ENCODE measurements at places on chromosomes 11 and 22.

DNA sequence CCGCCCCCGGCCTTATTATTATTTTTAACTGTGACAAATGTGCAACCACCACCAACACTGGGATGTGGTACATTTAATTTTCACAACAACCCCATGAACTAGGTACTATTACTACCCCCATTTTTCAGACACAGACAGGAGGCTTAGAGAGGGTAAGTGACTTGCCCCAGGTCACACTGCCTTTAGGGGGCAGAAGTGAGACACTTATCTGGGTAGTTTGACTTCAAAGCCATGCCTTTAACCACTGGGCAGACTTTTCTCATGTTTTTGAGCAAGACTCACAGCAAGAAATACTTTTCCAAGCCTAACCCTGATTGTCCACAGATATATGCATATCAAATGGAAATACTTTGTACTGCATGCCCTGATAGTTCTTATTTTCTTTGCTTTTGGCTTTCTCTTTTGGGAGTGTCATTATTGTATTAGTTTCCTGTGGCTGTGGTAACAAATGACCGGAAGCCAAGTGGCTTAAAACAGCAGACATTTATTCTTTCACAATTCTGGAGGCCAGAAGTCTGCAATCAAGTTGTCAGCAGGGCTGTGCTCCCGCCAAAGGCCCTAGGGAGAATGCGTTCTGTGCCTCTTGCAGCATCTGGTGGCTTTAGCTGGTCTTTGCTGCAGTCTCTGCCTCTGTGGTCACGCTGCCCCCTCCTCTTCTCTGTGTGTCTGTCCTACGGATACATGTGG is 110.8 kb downstream of the GRIK4 start:
- DNase-seq: no peak

DNA sequence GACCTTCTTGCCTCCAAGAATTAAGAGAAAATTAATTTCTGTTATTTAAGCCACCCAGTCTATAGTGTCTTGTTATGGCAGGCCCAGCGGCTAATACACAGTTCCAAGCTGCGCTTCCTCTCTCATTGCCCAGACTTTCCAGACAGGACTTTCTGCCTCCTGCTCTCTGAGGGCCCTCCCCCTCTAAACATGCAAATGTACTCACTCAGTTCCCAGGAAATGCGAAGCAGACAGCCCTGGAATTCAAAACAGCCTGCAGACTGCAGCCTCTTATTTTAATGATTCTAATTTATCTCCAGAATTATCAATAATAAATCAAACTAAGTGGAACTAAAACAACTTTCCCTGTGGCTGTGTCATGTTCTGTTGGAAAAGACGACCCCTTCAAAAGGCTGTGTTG is 115.5 kb upstream of the ISX start:
- DNase-seq: no peak

GRCh38 chr22:44664149-44664548 is 37.9 kb upstream of the PRR5 start:
- peak; percentile 82 for DNase-seq

- no peak for DNase-seq
Observed at GRCh38 chr11:56700914-56701485, 2.1 kb downstream of the OR9G1 start.

GRCh38 chr22:23557467-23557866 is 22.6 kb downstream of the IGLL1 start:
- DNase-seq: no peak

- DNase-seq: no peak
Observed at GRCh38 chr22:33427461-33427860, 369.3 kb upstream of the SYN3 start.

- DNase-seq: peak; percentile 51
Observed at GRCh38 chr22:48631288-48631863, 1196.3 kb downstream of the BRD1 start.

DNA sequence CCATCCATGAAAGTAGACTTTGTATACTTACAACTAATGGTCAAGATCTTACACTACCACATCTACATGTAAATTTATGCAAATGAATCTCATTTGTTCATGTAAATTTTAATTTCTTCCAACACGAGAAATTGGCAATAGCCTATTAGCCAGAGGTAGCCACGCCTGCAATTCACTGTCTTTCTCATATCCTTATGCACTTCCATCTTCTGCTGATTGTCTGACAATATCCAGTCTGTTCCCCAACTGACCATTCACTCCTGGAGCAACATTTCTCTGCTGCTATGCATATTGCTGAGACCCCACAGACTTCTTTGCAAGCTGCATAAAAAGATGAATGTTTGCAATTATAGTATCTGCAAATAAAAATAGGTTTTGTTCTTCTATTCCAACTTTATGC is 2.5 kb downstream of the NNMT start:
- no peak for DNase-seq

DNA sequence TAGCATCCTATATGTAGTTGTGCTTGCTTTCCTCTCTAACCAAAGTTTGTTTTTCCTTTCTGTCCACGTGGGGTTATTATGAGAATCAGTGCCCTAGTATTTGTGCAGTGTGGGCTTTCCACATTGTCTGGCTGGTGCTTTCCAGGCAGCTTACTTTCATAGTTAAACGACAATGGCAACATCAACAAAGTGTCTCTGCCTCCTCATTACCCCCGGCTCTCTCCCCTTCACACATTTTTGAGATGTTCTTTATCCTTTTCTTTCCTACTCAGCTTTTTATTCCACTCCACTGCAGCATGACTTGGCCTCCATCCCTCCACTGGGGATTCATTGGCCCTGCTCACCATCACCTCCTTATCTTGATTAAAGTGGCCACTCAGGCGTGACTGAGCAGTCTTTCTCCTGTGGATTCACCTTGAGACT is 19.1 kb downstream of the SPECC1L start:
- no peak for DNase-seq

- DNase-seq: no peak
Observed at GRCh38 chr11:92295175-92296137, 70.8 kb downstream of the FAT3 start.

- DNase-seq: no peak
Observed at GRCh38 chr11:39780131-39780530, 1679.3 kb downstream of the LRRC4C start.

GRCh38 chr22:19840955-19841640 is 13.6 kb downstream of the GNB1L start:
- DNase-seq: no peak

DNA sequence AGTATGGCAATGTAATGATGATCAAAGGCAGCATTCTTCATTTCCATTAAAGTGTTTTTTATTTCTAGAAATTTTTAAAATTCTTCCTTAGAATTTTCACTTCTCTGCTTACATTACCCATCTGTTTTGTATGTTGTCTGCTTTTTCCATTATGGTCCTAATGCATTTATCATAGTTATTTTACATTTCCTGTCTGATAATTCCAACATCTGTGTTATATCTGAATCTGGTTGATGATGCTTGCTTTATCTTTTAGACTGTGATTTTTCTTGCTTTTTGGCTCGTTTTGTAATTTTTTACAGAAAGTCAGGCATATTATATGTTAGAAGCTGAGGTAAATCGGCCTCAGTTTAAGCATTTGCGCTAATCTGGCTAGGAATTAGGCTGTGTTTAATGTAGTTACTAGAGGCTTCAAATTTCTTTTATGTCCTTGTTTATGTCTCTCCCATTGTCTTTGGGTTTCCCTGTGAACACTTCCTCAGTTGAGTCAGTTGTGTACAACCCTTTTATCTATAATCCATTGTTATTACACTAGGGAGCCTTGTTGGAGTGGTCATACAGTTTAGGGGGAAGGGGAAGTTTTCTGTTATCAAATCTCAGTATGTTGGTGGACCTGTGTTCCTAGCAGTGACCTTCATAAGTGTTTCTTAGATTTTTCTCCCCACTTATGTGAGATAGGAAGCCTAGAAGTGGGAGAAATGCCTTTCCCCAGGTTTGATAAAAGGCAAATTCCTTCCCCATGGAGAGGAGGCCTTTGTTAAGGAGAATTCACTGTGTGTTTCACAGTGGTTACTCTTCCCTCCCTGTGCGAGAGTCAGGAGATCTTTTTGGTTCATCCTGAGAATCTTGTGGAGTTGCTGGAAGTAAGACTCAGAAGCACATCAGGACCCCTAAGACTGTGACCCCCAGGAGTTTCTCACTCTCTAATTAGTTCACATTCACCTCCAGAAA is 437.5 kb downstream of the INSC start:
- no peak for DNase-seq

- no peak for DNase-seq
Observed at GRCh38 chr11:12222055-12222792, 111.8 kb downstream of the MICAL2 start.
